ENCODE measurements at places on chromosomes 12 and 14.

DNA sequence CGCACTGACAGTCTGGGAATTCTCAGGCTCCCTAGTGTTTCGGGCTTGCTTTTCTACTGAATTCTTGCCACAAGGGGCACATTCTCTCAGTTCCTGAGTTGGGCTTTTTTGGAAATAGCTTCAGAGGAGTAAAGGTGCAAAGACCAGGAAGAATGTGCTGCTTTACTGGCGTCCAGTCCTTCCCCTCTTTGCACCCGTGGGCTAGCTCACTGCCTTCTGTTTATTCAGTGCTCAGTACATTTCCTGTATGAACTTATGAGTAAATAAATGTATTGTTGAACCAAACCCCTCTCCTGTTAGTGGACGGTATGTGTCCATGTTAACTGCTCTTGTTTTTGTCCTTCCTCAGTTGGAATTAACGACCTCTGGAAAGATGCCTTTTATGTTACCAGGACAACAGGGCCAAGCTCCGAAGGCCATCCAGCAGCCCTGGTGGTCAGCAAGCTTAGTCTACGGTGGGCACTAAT is 24.0 kb downstream of the GSG1 start:
- DNase-seq = no peak

DNA sequence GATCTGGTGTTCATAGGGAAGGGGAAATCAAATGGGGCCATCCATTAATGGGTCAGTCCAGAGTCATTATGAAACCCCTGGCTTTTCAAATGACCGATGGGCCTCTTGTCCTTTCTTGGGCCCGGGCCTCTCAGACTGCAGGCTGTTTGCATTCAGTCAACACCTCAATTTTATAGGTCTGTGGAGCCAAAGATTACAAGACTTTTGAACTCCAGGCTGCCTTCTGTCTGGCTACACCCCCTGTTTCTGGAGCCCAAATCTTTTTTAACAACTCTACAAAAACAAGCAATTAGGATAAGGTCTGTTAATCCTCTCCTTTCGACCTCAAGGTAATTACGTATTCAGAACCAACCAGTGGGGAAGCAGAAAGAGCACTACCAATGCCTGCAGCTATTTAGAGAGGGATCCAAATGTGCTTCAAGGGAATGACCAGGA is 35.6 kb downstream of the DUSP6 start:
- DNase-seq = no peak

- DNase-seq = no peak
Measured at GRCh38 chr14:26589925-26590324, 7.9 kb downstream of the NOVA1 start.

DNA sequence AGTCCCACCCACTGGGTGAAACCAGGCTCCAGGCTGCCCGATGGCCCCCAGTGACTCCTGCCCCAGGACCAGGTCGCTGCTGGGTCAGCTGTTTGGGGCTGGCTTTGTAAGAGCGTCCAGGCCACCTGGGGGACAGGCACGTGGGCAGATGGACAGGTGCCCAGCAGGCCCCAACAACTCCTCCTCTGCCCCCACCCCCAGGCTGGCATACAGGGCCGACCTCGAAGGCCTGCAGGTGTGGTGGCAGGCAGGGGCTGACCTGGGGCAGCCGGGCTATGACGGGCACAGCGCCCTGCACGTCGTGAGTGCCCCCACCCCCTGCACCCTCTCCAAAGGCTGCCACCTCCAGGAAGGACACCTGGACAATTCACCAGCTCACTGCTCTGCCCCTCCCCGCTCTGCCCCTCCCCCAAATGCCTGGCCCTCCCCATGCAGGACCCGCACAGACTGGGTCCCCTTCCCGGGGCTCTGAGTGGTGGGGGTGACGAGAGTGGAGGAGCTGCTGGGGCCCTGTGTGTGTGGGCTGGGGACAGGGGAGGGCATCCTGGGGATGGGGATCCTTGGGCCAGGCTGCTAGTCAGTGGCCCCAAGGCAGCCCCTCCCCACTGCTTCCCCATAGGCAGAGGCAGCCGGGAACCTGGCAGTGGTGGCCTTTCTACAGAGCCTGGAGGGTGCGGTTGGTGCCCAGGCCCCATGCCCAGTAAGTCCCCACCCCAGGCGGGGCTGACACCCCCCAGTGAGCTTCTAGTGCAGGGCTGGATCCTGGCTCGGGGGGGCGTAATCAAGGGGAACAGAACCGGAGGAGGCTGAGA is 26.0 kb downstream of the ASPG start:
- no peak for DNase-seq

DNA sequence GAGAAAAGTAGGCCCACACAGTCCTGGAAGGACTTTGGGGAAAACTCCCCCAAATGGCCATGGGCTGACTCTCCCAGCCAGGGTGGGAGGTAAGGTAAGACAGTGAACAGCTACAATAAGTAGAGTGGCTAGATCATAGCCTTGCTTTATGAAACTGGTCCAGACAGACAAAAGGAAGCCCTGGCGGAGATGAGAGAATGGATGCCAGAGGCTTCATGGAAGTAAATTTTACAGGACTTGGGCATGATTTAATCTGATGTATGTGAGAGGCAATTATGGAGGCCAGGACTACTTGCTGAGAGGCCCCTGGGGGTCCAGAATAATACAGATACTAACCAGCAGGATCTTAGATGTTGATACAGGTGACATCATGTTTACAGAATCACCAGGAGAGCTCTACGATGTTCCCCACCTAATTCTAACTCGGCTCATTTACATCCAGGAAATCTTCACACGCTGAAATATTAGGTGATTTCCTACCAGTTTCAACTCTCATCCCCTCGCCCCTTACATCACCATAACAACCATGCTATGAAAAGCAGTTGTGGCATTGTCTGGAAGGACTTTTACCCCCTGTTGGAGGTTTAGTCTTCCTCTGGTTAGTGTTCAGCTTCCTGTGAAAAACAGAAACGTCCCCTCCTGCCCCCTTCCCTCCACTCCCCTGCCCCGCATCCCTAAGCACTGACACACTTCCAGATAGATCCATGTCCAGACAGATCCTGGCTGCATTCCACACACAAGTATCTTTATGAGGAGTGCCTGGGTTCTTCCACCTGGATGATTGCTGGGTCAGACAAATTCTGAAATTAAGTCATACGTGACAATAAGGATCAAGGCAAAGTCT is 39.5 kb upstream of the NT5DC3 start:
- DNase-seq = no peak

DNA sequence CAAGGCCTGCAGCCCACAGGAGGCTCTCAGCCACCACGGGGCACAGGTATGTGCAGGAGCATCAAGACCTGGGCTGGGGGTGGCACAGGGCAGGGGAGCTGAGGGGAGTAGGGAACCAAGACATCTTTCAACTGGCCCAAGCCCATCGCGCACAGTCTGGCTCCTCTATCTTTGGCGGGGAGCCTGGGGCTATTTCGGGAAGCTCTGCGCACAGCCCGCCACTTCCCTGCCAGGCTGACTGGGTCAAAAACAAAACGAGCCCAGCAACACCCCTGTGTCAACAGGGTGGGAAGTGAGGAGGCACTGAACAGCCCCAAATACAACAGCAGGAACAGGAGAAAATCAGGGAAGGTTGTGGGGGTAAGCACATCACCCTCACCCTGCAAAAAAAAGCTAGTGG is 83.9 kb downstream of the ARL6IP4 start:
- DNase-seq = no peak

GRCh38 chr14:90416720-90417119 is 19.9 kb downstream of the CALM1 start:
- DNase-seq = no peak

DNA sequence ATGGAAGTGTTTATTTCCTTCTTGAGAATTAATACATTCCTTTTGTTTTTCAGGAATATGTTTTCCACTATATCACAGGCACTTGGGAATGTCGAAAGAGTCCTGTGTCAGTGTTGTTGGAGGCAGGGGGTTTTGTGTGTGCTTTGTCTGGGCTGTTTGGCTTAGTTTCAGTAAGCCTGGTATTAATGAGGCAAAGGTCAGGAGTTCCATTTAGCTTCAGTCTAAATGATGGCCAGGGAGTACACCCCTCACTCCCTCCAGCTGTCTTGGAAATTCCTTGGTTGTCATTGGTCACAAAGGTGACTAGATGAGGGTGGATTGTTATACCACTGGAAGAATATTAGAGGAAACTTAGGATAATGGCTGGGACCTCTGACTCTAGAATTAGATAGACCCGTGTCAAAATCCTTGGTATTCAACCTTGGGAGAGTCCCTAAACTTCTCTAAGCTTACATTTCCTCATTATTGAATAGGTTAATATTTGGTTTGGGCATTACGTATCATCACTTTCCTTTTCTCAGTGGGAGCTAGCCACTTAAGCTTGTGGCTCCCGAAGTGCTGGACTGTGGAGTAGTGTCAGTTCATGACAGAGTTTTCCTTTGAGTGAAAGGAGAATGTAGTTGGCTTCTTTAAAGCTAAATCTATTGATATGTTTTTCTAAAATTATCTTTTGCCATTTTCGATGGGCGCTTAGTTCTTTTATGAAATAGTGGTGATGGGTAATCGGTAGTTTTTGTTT is 5.2 kb downstream of the FRS2 start:
- no peak for DNase-seq

- DNase-seq = no peak
Measured at GRCh38 chr12:65670775-65671174, 153.5 kb upstream of the HMGA2 start.

- no peak for DNase-seq
Measured at GRCh38 chr14:77543240-77543551, 44.6 kb upstream of the ISM2 start.
